ENCODE measurements at places on chromosomes 5 and 9. TPM values are rescaled to one million over a fixed set of nuclear protein-coding genes. Genes with fewer than 3 reads are reported as not detected.

GRCh38 chr5:118479285-118479684, 509.1 kb downstream of the DTWD2 start:
- no peak for DNase-seq

DNA sequence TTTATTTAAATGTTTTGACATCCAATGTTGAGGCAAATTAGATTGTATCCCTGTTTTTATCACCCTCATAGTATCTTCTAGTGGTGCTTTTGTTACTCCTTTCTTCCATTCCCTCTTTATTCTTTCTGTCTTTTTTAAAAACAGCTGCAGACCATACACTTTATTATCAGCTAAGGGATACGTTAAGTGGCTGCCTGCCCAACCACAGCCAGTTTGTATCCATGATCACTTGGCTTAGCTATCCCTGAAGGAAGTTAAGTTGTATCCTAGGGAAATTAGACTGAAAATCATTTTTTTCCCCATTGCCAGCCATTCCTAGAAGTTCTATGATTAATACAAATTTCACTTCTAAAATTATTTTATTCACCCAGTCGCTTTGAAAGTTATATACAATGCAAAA, 1032.7 kb downstream of the NR2F1-AS1 start:
- DNase-seq = no peak

- DNase-seq = no peak
These were observed 155.9 kb downstream of the FGF18 start for GRCh38 chr5:171575386-171575785.

GRCh38 chr9:107782381-107782780, 292.8 kb upstream of the KLF4 start:
- DNase-seq = no peak

DNA sequence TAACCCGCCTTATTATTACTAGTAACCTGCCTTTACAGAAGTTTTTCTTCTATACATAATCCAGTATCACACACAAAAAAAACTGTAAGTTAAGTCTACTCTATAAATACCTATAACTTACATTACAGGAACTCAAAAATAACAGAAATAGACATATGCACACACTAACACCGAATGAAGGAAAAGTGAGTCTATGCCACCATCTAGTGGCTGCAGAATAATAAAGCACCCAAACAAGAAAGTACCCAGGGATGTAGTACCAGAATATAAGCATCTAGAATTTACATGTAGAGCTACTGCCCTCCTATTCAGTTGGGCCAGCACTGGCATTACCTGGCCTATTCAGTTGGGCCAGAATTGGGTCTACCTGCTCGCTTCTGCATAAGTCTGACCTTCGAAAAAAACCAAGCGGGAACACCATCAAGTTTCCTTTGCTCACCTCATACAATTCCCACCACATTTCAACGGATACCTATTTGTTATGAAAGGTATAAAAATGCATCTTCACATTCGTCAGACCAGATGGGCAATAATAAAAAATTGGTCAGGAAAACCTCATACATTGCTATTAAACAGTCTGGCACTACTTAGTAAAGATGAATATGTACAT, 4.0 kb upstream of the NIPSNAP3A start:
- peak; percentile 24 for DNase-seq

DNA sequence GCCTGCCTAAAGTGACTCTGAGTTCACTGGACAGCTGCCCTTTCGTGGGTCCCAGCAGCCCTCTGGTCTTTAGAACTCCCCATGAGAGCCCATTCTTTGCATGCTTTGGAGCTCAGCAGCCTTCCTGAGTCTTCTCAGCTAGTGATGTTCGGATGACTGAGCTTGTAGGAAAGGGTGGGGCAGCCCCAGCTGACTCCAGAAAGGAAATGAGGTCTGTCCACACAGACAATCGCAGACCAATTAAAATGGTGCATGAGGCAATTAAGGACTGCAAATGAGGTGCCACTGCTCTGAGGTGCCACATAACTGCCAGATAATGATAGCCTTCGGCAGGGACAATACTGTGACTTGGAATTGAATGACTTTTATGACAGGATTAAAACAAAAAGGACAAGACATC, 25.4 kb upstream of the TOMM5 start:
- no peak for DNase-seq

- no peak for DNase-seq
These were observed 94.8 kb upstream of the SEMA6A start for GRCh38 chr5:116669261-116670031.

DNA sequence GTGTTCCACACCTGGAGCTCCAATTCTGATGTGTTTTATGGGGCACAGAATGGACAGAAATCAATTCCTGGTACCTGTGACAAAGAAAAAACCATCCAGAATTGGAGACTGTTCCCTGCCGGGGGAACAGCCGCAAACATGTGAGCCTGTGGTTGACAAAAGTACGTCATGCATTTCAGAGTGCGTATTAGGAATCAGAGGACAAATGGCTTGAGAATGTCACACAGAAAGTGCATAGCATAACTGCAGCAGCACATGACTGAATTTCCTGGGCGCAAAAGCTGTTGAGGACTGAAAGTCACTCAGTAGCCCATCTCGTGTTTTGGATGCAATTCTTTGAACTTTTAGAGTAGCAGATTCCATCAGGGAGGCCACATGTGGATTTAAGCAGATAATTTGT, 85.1 kb downstream of the TRIO start:
- DNase-seq = no peak

PPP3R2 gene
- total RNA-seq = not detected

BTNL8 gene
- 39.2 TPM for total RNA-seq

PKN3 gene
- total RNA-seq = 3.8 TPM

FAM174A gene
- 14.5 TPM for total RNA-seq

PCDHB11 gene
- 5.8 TPM for total RNA-seq

LAMC3 gene
- total RNA-seq = 0.58 TPM

CDC20B gene
- not detected for total RNA-seq

Data from mucosa of descending colon (tissue), 3 donors.